ENCODE measurements at places on chromosomes 4 and X. TPM values are rescaled to one million over a fixed set of nuclear protein-coding genes. Genes with fewer than 3 reads are reported as not detected.

Gene GAGE12H
- not detected for total RNA-seq

Gene FGG
- total RNA-seq: not detected

Gene TCEAL7
- total RNA-seq: 93.4 TPM

Gene SYTL5
- 2.9 TPM for total RNA-seq

Gene SETD7
- total RNA-seq: 41.1 TPM

Gene PRKG2
- 5.8 TPM for total RNA-seq

GRCh38 chr4:128517096-128517738 lies 229.6 kb upstream of the PGRMC2 start:
- no peak for DNase-seq

- no peak for DNase-seq
Measured at GRCh38 chrX:39974270-39974669, 123.5 kb downstream of the BCOR start.

DNA sequence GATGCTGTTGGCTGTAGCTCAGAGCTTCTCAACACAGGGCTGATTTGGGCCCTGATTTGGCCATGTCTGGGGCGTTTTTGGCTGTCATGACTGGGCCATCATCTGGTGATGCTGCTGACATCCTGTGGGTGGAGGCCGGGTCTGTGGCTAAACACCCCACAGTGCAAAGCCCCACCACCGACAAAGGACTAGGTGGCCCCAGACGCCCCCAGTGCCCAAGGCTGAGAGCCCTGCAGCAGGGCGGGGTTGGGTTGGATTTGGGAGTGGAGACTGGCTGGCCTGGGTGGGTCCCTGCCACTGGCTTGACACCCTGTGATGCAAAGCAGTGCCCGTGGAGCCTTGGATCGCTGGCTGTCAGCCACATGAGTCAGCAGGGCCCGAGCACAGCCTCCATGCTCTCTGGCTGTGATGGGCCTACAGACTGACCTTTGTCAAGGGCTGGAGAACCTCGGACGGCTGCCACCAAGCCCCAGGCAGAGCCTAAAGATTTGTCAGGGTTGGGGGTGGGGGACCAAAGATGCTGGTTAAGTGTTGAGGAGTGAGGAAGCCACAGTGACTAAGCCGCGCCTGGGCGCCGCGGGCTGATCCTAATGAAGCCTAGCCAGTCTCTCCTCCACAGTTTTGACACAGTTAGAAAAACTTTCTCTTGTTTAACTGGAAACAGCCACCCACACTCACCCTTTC lies 28.3 kb downstream of the CYTL1 start:
- no peak for DNase-seq

- no peak for DNase-seq
Measured at GRCh38 chr4:15077969-15078368, 75.7 kb downstream of the CPEB2 start.

DNA sequence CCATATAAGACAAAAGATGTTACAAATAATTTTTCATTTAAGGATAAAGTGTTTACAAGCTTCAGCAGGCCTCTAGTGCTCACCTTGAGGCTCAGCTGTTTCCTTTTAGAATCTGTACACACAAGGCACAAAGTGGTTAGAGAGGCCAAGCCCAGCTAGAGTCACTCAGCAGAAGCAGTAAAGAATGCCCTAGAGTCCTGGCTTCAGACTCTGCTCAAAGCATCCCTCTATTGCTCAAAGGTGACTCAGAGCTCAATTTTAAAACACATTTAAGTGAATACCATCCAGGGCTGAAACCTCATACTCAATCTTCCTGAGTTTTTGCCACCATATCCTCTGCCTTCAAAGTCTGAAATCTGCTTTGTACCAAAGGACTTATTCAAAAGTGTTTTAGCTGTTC lies 22.6 kb upstream of the PHF8 start:
- DNase-seq: no peak

DNA sequence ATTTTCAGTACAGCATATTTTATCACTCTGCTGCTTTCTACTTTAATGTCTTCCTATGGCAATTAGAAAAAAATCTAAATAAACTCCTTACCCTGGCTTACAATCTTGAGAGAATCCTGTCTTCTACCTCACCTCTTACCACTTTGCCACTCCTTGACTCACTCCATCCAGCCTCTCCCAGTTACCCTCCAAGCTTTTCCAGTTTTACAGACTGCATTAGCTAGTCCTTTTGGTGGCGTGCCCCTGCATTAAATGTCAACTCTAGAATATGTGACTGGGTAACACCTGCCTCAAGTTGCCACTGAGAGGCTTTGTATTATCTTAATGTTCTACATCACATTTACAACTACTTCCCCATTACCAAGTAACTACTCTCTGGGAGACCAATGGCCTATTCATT lies 7.5 kb upstream of the CDKL2 start:
- DNase-seq: no peak

DNA sequence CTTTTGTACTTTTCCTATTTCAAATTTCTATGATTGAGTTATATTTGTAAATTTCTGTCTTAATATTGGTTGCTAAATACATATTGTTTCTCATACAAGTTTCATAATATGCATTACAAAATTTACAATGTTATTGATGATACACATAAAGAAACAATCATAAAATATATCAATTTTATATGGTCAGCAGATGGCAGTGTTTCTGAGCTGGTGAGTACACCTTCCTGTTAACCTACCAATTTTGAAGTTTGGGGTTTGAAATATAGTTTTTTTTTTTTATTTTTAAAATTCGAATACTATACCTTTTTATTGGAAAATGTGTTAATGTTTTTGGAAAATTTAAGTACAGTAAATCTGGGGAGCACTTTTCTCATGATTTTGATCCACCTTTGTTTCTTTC lies 1953.1 kb upstream of the ADGRL3 start:
- no peak for DNase-seq
